ENCODE measurements at places on chromosomes 11 and 22. TPM values are rescaled to one million over a fixed set of nuclear protein-coding genes. Genes with fewer than 3 reads are reported as not detected.

The KCTD17 gene
- total RNA-seq = 25.7 TPM

DNA sequence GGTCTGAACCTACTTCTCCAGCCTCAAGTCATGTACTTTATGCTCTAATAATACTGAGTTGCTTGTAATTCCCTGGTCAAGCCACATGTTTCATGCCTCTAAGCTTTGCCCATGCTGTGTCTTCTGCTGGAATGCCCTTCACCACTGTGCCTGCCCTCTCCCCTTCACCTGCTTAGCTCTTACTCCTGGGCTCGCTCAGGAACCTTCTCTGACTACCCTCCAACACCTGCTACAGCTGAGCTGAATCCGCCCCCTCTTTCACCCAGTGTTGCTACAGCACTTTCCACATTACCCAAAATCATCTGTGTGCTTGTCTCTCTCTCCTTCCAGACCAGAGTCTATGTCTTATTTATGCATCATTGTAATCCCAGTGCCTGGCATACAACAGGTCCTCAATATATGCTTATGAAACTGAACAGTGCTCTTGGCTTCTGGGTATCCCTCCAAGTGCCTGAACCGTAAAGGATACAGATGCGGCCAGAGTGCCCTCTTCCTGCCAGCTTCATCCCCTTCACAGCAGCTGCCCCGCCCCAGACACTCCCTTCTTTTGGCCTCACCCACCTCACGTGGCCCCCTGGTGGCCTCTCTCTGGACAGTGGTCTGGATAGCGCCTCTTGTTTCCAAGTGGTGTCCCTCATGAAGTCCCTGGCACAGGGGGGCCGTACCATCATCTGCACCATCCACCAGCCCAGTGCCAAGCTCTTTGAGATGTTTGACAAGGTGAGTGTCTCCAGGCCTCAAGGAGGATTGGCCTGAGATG is 7.1 kb downstream of the ABCG4 start:
- DNase-seq = no peak

DNA sequence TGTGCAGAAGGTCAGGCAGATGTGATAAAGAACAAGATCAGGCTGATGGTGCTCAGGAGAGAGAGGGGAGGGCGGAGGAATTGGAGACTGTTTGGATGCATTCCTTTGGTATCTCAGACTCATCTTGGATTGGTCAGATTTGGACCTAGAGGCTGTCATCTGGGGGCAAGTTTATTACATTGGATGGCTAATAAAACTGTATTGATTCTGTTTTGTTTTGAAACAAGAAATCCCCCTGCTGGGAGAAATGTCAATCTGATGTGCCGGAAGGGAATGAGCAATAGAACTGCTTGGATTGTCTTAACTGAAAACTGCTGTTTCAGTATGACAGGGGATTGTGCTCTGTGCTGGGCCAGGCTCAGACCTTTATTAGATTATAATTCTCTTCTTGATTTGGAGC is 25.5 kb upstream of the CCDC90B start:
- DNase-seq = no peak

DNA sequence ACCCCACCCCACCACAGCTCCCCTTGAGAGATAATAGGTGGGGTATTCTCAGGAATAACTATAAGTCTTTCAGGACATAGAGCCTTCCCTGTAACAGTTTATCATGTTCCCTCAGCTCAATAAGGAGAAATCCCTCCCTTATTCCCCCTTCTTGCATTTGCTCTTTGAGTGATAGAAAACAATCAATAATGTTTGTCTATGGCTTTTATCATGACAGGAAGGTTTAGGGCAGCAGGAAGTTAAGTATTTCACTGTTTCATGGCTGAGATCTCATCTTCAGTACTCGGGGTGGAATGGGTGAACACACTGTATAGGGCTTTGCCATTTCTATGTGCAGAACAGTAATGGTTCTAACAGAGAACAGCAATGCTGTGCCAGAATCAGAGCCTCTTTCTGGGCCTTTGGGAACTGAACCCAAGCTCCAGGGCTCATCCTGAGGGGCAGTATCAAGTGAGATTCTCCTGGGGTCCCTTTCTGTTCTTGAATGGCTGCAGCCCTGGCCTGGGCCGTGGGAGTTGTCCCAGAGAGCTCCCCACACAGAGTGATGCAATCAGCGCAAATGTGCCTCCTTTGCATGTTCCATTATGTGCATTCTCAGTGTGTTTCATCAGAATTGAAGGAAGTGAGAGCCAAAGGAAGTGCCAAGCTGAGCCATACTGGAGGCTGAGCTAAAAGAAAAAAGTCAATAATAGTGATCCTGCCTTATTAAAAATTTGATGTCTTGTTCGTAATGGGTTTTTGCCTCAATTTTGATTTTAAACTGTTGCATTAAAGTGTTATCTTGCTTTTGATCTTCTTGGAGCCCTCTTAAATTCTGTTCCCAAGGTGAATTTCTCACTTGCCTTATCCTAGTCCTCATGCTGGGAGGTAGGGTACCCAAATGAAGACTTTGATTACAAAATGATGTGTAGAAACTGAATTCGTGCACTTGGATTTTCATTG is 2.9 kb upstream of the CYP2R1 start:
- DNase-seq = no peak

DNA sequence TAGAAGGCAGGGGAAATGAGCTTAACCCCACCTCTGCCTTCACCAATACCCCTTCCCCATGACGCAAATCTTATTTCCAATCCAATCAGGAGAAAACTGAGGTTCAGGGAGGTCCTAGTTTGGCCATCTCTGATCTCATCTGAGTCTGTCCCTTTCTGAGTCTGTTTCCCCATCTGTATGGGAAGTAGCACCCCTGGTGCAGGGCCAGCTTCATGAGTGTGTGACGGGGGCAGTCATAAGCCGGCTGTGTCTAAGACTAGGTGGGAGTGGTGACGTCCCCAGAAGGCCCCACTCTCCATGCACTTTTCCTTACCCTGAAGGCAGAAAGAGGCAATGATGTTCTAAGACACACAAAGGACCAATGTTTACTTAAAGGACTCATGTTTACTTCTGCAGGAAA is 72.3 kb downstream of the MN1 start:
- no peak for DNase-seq

- no peak for DNase-seq
These were observed 46.3 kb downstream of the LDLRAD3 start for GRCh38 chr11:35990170-35990569.

The BEST1 gene
- total RNA-seq = not detected

GRCh38 chr11:64834031-64834722 is 10.3 kb downstream of the CDC42BPG start:
- no peak for DNase-seq

The SAA4 gene
- total RNA-seq = not detected

DNA sequence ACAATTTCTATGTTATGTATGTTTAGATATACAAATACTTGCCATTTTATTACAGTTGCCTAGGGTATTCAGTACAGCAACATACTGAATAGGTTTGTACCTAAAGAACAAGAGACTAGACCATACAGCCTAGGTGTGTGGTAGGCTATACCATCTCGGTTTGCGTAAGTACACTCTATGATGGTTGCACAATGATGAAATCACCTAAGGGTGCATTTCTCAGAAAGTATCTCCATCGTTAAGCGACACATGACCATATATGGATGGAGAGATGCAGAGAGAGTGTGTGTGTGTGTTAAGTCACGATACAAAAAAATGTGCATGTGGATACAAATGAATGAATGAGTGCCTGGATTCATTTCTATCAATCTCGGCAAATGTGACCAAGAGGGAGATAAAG is 37.7 kb downstream of the NARS2 start:
- no peak for DNase-seq

The CPT1B gene
- total RNA-seq = 107 TPM

GRCh38 chr22:24517446-24517845 is 22.3 kb downstream of the UPB1 start:
- DNase-seq = no peak

- no peak for DNase-seq
These were observed 3.1 kb downstream of the EED start for GRCh38 chr11:86247608-86248007.

The ADORA2A gene
- 25.3 TPM for total RNA-seq

- no peak for DNase-seq
These were observed 101.3 kb upstream of the DBX1 start for GRCh38 chr11:20261526-20261925.

- DNase-seq = no peak
These were observed 23.5 kb downstream of the WEE1 start for GRCh38 chr11:9596926-9597464.

- DNase-seq = no peak
These were observed 23.2 kb downstream of the TBX1 start for GRCh38 chr22:19783586-19784383.

- no peak for DNase-seq
These were observed 1.7 kb downstream of the TMEM184B start for GRCh38 chr22:38271101-38271500.

DNA sequence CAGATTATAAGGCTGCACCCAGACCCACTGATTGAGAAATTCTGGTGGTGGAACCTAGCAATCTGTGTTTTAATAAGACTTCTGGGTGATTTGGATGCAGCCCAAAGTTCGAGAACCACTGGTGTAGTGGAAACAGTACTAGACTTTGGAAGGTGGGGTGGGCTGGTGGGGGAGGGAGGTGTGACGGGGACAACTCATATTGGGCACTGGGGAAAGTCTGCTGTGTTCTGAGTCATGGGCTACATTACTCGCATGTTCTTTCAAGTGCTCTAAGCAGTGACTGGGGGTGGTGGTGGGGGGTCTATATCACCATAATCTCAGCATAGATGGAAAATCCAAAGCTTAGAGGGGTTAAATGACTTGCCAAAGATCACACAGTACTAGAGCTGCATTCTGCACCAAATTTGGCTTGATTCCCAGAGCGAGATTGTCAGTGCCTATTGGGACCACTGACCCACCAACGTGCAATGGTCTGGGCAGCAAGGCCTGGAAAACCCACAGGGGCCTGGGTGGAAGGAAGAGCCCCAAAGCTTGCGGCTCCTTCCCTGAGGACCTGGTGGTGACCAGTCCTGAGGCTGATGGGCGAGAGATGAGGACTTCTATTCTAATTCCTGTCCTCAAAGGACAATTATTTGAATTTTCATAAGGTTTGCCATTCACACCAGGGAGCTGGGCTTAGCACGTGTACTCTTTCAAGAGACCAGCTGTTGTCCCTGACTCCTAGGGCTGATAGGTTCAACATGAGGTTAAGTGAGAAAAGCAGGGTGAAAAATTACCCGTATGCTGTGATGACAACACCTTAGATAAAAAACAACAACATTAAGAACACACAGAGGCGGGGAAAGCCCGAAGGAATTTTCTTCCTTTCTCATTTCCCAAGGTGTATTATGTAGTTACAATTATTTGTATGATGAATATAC is 77.5 kb upstream of the NARS2 start:
- no peak for DNase-seq

- DNase-seq = no peak
These were observed 1232.7 kb downstream of the BRD1 start for GRCh38 chr22:48594757-48595510.

GRCh38 chr11:130631119-130631518 is 182.7 kb downstream of the ADAMTS15 start:
- DNase-seq = no peak

GRCh38 chr11:73889019-73889418 is 12.2 kb downstream of the PAAF1 start:
- DNase-seq = no peak

- no peak for DNase-seq
These were observed 57.6 kb downstream of the APOL3 start for GRCh38 chr22:36102995-36103394.

The OR5A1 gene
- total RNA-seq = not detected

GRCh38 chr11:109644152-109644551 is 222.2 kb downstream of the C11orf87 start:
- no peak for DNase-seq

The MYRF gene
- 1.2 TPM for total RNA-seq

The MCM5 gene
- total RNA-seq = 208 TPM

The OR52N4 gene
- total RNA-seq = 1.1 TPM

The C11orf97 gene
- total RNA-seq = not detected

GRCh38 chr11:33362051-33362910 is 105.1 kb downstream of the HIPK3 start:
- DNase-seq = peak; percentile 16

DNA sequence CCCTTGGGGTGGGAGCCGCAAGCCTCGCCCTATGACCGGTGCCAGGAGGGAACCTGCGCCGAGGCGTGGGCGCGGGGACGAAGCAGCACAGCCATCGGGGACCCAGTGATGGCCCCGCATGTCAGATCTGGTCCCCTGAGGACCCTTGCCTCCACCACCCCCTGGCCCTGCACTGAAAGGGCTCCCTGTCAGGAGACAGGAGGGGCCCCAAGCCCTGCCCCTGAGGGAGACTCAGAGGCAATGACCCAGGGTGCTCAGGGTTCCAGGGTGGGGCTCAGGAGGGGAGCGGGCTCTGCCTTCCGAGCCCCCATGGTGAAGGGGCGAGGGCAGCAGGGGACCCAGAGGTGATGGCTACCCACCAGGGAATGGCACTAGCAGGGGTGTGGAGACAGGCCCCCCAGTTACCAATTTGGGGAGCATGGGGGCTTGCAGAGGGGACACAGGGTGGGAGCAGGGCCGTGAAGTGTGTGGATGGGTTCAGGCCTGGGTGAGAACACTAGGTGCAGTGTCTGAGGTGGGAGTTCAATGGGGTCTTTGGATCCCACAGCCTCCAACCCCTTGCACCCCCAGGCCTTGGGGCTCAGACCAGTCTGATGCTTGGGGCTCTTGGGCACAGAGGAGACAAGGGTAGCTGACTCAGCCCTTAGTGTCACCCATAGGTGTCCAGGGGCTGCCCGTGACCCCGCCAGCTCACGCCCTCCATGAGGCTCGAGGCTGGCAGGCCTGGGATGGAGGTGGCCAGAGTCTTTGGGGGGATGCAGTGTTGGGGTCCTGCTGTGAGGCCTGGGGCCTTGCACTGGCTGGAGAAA is 499 bp downstream of the LRRC56 start:
- no peak for DNase-seq

The RFPL1 gene
- total RNA-seq = not detected

The SLC22A8 gene
- total RNA-seq = not detected

- no peak for DNase-seq
These were observed 38.9 kb downstream of the CTTN start for GRCh38 chr11:70437111-70437784.

DNA sequence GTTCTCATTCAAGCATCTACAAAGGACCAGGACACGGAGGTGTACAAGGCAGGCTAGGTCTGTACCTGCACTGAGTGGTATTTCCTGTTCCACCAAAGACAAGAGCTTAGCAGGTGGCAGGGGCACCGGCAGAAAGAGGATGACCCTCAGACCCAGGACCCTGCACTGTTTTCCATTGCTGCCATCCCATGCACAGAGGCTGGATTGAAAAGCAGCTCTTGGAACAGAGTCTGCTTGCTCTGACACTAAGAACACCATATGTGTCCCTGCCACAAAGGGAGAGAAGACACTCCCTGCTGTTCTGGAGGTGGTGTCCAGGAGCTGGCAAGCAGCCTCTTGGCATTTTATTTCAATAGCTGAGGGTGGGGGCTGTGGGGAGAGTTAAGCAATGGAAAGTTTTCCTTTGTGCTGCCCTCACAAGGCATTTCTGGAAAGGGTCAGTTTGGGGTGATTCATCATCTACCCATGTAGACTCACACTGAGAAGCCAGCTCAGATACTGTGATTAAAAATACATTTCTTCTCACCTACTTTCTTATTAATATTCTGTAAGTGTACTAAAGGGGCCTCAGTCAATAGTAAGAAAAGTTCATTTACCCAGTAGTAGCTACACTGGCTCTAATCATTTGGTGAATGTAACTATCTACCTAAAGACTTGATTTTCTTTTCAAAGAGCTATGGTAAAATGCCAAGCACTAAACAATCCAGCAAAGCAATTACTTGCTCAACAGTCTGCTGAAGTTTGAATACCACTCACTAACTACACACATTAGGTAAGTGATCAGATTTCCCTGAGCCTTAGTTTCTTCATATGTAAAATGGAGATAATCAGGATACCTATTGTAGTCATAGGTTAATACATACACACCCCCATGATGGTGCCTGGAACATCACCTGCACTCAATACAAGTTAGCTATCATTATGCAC is 55.2 kb downstream of the SLC1A2 start:
- DNase-seq = no peak

The CD151 gene
- 37.6 TPM for total RNA-seq
